ENCODE measurements at places on chromosomes 6 and 20. TPM values are rescaled to one million over a fixed set of nuclear protein-coding genes. Genes with fewer than 3 reads are reported as not detected.
A peak's percentile ranks its signal among the peaks of the same experiment; 100 is the strongest.

DNA sequence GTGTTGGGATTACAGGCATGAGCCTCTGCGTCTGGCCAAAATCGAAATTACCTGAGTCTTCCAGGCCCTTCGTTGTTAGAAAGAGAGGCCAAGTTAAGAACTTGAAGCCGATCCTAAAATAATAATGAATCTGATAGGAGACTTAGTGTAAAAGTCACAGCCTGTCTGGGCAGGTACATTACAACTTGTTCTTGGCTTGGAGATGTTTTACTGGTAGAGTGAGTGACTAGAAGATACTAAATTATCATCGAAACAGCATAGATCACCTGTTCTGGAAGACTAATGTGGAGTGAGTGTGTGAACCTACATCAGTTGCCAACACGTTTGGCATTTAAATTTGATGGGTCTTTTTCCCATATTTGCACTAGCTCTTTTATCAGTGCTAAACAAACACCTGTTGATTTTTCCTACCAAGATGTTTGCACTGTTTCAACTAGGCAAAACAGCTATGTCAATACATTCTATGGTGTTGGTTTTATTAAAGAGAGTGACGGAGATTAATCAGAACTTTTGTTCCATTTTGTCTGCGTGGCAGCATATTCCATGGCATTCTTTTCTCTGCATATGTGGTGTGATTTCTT, 4.6 kb upstream of the TMEM217 start:
- no peak for DNase-seq

TCF15 gene
- total RNA-seq, result 0.18 TPM

DNA sequence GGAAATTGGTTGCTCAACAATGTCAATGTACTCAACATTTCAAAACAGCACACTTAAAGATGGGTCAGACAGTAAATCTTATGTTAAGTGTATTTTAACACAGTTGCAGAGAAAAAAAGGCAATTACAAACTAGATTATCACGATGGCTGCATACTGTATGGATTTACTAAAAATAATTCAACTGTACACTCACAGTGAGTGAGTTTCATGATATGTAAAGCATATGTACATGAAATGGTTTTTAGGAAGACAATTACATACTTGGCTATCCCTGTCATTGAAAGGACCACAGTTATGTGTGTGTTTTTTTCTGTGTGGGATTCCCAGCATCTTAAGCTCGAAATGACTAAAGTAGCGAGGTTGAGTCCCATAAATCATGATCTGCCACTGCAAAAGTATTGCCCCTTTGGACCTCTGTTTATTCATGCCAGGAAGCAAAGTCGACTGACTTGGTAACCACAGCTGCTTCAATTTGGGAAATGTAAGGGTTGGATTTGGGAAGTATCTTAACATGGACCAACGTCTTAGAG, 5.5 kb upstream of the SALL4 start:
- no peak for DNase-seq

SLC4A11 gene
- 0.57 TPM for total RNA-seq

PEX6 gene
- 88.3 TPM for total RNA-seq

GRCh38 chr20:57435105-57435497, 43.9 kb downstream of the RBM38 start:
- no peak for DNase-seq

GRCh38 chr20:41958391-41958790, 340.2 kb upstream of the CHD6 start:
- DNase-seq, result no peak

FOXP4 gene
- 3.0 TPM for total RNA-seq

SEMG1 gene
- total RNA-seq, result not detected

DNA sequence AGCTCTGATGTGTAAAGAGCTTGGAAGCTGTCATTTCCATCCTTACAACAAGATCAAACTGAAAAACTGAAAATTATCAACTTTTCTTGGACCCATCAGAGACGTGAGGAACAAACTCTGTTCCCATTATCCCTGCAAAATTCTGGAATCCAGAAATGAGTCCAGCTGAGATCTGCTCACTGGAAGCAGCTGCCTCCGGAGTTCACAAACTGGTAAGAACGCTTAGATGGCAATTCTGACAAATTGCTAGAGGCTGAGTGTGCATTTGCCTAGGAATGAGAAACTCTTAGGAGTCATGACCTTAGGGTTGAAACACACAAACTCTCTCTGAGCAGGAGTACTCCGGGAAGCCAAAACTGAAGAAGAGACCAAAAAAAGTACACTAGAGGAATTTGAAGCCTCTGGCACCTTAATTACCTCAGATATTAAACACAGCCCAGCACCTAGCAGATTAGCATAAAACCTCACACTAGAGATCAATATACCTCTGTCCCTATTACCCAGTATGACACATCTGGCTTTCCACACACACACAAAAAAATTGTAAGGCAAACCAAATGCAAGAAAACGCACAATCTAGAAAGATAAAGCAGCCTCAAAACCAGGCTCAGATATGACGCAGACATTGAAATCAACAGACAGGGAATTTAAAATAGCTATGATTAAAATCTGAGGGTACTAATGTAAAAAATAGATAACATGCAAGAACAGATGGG, 233.5 kb upstream of the SGK1 start:
- DNase-seq, result peak; percentile 19

DNA sequence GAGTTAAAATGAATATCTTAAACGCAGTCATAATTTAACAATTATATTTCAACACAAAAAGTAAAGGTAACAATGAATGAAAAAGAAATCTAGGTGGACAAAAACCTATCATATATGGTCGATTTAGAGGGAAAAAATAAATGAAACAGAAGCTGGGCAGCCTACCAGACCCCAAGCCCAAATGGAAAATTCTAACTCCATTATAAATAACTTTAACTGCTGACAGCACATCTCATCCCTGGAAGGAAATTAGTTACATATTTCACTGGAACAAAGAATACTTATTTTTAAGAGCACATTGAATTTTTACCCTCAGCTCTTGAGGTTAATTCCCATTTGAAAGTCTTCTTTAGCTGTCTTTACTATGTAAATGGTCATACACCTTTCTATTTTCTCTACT, 39.1 kb downstream of the COL12A1 start:
- no peak for DNase-seq

DNA sequence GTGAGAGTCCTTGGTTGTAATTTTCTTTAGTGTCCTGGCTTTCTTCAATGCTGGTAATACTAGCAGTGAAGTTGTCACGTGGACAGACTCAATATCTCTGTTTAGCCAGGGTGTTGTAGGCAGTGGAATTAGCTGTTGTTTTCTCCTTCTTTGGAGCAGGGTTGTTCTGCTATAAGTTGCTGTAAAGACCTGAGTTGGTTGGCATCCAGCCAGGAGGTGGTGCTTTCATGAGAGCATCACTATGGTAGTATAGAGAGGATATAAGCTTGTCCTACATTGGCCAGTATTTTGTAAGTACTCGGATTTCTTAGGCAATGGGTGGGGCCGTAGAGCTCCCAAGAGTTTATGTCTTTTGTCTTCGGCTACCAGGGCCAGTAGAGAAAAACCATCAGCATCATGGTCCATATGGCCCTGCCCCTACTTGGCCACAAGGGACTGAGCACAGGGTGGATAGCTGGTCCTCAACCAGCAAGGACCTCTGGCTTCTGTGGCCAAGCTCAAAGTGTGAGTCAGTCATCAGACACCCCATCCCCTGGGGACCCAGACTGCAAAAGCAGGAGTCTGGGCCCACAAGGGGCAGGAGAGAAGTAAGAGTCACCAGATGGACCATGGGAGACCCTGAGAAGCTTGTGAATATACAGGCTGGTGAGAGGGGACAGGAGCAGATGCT, 127.9 kb upstream of the NXT1 start:
- DNase-seq, result no peak

DNA sequence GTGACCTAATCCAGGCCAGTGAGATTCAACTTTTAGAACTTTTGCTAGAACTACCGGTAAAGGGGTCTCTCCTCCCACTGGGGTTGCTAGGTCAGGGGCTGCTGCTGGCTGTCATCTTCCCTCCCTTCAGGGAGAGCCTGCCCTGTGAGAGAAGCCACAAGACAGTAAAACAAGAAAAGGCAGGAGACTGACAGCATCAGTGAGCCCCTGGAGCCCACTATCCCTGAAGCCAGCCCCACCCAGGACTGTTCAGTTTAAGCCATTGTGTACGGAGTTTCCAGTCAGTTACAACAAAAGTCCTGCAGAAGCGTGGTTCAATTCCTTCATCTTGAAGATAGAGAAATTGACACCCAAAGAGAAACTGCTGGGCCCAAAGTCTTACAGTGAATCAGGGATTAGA, 7.9 kb upstream of the BMP7 start:
- DNase-seq, result no peak

KIAA1755 gene
- 0.30 TPM for total RNA-seq

DNA sequence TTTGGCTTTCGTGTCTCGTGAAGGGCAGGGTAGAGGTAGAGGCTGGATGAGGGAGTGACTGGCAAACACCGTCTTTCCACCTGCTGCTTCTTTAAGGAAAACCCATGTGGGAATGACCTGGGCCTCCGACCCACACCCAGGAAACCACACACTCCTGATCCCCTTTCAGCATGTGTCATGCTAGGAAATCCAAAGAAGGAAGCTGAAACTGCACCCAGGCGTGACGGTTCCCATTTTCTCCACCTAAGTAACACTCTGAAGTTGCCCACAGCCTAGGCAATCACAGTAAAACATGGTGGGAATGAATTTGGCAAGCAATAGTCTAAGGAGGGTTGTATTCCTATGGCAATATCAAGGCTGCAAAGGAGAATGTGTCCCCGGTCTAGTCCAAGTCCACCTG, 538.4 kb upstream of the NOX3 start:
- DNase-seq, result no peak

ANKEF1 gene
- 6.6 TPM for total RNA-seq

- no peak for DNase-seq
These were observed 6.0 kb downstream of the RARS2 start for GRCh38 chr6:87583822-87584221.

DNA sequence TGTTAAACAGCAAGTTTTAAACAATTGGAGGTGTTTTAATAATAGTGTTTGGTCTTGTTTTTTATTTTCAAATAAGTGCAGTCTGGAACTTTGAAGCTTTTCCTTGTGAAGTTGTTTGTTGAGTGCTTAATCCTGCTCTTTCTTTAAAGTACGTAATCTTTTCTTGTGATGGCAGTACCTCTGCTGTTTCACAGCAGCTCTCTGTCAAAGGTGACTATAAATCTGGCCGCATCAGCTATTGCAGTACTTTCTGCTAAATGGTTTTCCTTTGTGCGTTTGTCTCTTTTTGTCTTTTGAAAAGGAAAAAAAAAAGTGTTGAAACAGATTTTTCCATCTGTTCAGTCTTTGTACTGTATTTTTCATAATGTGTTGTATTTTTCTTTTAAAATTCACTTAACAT, 12.7 kb downstream of the STXBP5 start:
- no peak for DNase-seq

DNA sequence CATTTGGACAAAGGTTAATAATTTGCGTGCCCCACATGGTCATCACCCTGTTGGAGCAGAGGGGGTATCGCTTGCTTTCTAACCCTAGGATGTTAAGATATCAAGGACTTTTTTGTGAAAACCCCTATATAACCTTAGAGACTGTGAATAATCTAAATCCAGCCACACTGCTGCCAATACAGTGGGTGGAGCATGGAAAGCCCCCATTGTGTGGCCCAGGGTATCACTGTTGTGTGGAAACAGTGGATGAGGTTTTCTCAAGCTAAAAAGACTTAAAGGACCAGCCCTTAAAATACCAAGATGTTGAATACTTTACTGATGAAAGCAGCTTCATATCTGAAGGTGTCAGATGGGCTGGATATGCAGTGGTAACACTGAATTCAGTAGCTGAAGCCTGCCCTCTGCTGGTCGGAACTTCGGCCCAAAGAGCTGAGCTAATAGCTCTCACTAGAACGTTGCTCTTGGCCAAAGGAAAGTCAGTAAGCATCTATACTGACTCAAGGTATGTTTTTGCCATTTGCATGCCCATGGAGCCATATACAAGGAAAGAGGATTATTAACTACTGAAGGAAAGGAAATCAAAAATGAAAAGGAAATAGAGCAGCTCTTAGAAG, 695.2 kb downstream of the PHF3 start:
- no peak for DNase-seq

GRCh38 chr6:155325700-155326516, 11.6 kb upstream of the TFB1M start:
- DNase-seq, result no peak

GRCh38 chr6:105831311-105832097, 254.6 kb upstream of the PRDM1 start:
- no peak for DNase-seq

GRCh38 chr20:47506850-47507249, 5.2 kb downstream of the NCOA3 start:
- no peak for DNase-seq

GRCh38 chr20:63850689-63851547, 10.4 kb upstream of the ABHD16B start:
- no peak for DNase-seq

- no peak for DNase-seq
These were observed 191.7 kb upstream of the ZNF217 start for GRCh38 chr20:53785320-53785719.

- DNase-seq, result no peak
These were observed 12.6 kb downstream of the TINAG start for GRCh38 chr6:54320871-54321270.

DNA sequence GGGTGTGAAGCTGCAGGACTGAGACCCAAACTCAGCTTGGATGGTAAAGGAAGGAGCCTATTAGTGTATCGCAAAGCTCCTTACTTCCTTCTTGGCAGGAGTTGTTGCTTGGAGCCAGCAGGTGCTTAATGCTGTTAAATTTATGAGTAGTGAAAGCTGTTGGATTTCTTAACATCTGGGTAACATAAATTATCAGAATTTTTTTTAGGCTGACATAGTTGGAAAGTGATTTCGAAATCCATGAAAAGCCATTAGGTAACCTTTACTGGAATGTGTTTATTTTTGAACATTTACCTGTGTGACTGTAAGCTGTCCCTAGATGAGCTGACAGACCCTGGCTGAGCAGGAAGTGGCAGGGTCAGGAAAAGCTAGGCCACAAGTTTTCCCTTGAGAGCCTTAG, 470.4 kb upstream of the SLC35B3 start:
- no peak for DNase-seq

- no peak for DNase-seq
These were observed 7.3 kb downstream of the SNPH start for GRCh38 chr20:1273366-1273765.

DNA sequence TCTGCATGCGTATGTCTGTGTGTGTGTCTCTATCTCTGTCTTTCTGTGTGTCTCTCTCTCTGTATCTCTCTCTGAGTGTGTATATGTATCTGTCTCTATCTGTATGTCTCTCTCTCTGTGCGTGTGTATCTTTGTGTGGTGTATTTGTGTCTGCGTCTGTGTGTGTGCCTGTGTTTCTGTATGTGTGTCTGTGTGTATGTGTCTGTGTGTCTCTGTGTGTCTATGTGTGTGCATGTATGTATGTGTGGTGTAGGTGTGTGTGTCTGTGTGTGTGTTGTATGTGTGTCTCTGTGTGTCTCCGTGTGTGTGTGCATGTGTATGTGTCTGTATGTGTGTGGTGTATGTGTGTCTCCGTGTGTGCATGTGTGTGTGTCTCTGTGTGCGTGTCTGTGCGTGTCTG, 243.0 kb upstream of the FOXQ1 start:
- DNase-seq, result no peak

- peak; percentile 91 for DNase-seq
These were observed 229.5 kb upstream of the FOXQ1 start for GRCh38 chr6:1082285-1082935.

Measured in Daoy (cell line).